ENCODE measurements at places on chromosomes 2 and 18. TPM values are rescaled to one million over a fixed set of nuclear protein-coding genes. Genes with fewer than 3 reads are reported as not detected.
A peak's percentile ranks its signal among the peaks of the same experiment; 100 is the strongest.

HOXD1 gene
- polyA plus RNA-seq, result not detected

BOLL gene
- polyA plus RNA-seq, result not detected

GKN2 gene
- not detected for polyA plus RNA-seq

CPS1 gene
- 13.5 TPM for polyA plus RNA-seq

CLEC4F gene
- 0.21 TPM for polyA plus RNA-seq

SPIRE1 gene
- 6.7 TPM for polyA plus RNA-seq

FHOD3 gene
- 10.9 TPM for polyA plus RNA-seq

PTGR3 gene
- 20.7 TPM for polyA plus RNA-seq

NCKAP5 gene
- polyA plus RNA-seq, result 0.02 TPM

CFAP65 gene
- 1.7 TPM for polyA plus RNA-seq

DSEL gene
- polyA plus RNA-seq, result 4.6 TPM

SERPINB2 gene
- polyA plus RNA-seq, result 9.8 TPM

- H3K4me1 ChIP-seq, result no peaks in the 10 kb centered on the region
- no peak overlapping the region for H3K4me3 ChIP-seq
- DNase-seq, result no peak
- no peaks in the 10 kb centered on the region for H3K36me3 ChIP-seq
Measured at GRCh38 chr2:190379249-190379964, 28.7 kb upstream of the MFSD6 start.

GRCh38 chr2:69165091-69165880, 152.3 kb downstream of the ANTXR1 start:
- peak overlapping the region; percentile 97 for H3K27ac ChIP-seq
- H3K4me3 ChIP-seq, result no peak overlapping the region
- H3K27me3 ChIP-seq, result no peaks in the 10 kb centered on the region
- DNase-seq, result no peak
- H3K4me1 ChIP-seq, result peaks cover 44% of the 10 kb centered on the region
- peaks cover 20% of the 10 kb centered on the region for H3K36me3 ChIP-seq

GRCh38 chr2:27280826-27281225, 1.4 kb upstream of the TRIM54 start:
- no peaks in the 10 kb centered on the region for H3K36me3 ChIP-seq
- peaks cover 23% of the 10 kb centered on the region for H3K4me1 ChIP-seq
- H3K27me3 ChIP-seq, result peaks cover 14% of the 10 kb centered on the region
- DNase-seq, result no peak
- H3K4me3 ChIP-seq, result no peak overlapping the region

DNA sequence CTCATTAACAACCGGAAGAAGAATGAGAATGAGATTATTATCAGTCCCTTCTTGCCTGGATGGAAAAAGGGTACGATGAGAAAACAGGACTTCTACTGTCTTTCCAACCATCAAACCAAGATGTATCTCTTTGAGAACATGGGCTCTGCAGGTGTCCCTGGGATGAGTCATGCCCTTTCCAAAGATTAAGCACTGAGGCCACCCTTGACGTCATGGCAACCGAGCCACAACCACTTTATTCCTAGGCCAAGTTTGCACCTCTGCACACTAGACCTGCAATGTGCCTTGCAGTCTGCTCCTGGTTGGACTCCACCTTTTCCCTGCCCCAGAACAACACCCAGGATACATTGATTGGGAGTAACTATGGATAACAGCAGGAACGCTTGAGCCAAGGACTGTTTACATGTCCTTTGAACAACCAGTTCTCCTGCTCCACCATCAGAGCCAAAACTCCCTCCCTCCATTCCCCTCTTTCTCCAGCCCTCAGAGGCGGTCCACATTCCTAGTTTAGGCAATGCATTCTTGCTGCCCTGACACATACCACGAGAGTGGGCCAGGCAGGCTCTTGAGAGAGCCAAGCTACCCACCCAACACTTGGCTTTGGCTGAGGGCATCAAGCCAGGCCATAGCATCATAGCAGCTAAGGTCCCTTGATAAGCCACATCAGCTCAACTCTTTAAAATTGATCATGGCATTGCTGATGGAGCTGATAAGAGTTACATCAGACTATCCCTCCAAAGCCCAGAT, 310.7 kb downstream of the TNS1 start:
- DNase-seq, result no peak
- no peak overlapping the region for H3K27ac ChIP-seq
- no peak overlapping the region for H3K4me3 ChIP-seq

DNA sequence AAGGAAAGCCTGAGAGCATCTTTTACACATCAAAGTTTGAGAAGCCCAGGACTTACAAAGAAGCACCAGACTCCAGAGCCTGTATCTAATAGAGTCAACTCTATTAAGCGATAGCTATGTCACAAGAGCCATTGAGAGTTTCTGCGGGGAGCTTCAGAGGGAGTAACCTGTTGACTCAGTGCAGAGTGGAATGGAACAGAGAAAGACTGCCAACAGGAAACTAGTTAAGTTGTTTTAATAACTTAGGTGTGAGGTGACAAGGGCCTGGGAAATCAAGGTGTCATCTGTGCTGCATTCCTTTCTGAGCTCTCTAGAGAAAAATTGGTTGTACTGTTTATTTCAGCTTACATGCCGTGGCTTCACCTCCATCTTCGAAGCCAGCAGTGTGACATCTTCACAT, 513.8 kb upstream of the POU3F3 start:
- no peaks in the 10 kb centered on the region for H3K27me3 ChIP-seq
- no peak overlapping the region for H3K27ac ChIP-seq
- H3K4me1 ChIP-seq, result no peaks in the 10 kb centered on the region

- H3K27ac ChIP-seq, result peak overlapping the region; percentile 71
- no peaks in the 10 kb centered on the region for H3K27me3 ChIP-seq
- H3K4me3 ChIP-seq, result peak overlapping the region; percentile 45
- H3K36me3 ChIP-seq, result no peaks in the 10 kb centered on the region
Measured at GRCh38 chr2:61670591-61671501, 132.7 kb upstream of the XPO1 start.

DNA sequence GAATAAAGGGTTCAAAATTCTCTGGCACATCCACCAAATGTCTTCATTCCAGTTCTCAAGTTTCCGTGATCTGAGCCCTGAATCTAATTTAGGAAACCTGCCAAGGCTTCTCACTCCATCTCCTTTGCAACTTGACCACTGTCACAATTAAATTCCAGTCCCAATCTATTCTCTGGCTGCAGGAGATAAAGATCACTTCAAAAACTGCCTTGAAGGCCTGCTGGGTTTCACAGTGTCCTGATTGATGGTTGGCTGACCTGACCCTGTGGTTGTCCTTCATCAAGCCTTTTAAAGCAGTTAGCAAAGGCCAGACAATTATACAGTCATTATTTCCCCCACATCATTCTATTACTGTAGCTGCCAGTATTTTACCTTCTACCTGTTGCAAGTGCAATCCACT, 60.3 kb upstream of the DNAJC10 start:
- no peak overlapping the region for H3K4me3 ChIP-seq
- H3K4me1 ChIP-seq, result peaks cover 6% of the 10 kb centered on the region
- H3K36me3 ChIP-seq, result no peaks in the 10 kb centered on the region
- DNase-seq, result peak; percentile 4
- no peak overlapping the region for H3K27ac ChIP-seq
- no peaks in the 10 kb centered on the region for H3K27me3 ChIP-seq

- DNase-seq, result no peak
- peaks cover 9% of the 10 kb centered on the region for H3K4me1 ChIP-seq
- H3K36me3 ChIP-seq, result no peaks in the 10 kb centered on the region
- H3K27me3 ChIP-seq, result no peaks in the 10 kb centered on the region
- H3K4me3 ChIP-seq, result no peak overlapping the region
Measured at GRCh38 chr18:62755946-62756345, 40.6 kb downstream of the PHLPP1 start.

- H3K27ac ChIP-seq, result no peak overlapping the region
- no peaks in the 10 kb centered on the region for H3K36me3 ChIP-seq
- DNase-seq, result no peak
- H3K4me3 ChIP-seq, result no peak overlapping the region
- H3K4me1 ChIP-seq, result no peaks in the 10 kb centered on the region
Measured at GRCh38 chr2:231527091-231527395, 3.2 kb downstream of the NMUR1 start.

DNA sequence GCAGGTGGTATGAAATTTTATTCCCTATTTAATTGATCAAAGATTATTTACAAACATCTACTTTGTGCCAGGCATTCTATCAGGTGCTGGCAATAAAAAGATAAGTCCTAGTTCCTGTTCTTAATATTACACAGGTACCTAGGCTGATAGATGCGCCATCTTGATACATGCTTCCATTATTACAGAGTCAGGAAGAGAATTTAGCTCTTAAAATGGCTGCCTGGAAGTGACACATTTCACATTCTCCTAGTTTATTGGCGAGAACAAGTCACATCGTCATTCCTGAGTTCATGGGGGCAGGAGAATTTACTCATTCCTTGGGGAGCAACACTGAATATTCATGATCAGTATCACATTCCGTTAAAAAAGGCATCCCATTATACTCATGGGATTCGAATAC, 1.1 kb upstream of the DARS1 start:
- H3K4me3 ChIP-seq, result no peak overlapping the region
- no peak overlapping the region for H3K27ac ChIP-seq
- H3K36me3 ChIP-seq, result peaks cover 12% of the 10 kb centered on the region
- DNase-seq, result no peak
- peaks cover 3% of the 10 kb centered on the region for H3K4me1 ChIP-seq

DNA sequence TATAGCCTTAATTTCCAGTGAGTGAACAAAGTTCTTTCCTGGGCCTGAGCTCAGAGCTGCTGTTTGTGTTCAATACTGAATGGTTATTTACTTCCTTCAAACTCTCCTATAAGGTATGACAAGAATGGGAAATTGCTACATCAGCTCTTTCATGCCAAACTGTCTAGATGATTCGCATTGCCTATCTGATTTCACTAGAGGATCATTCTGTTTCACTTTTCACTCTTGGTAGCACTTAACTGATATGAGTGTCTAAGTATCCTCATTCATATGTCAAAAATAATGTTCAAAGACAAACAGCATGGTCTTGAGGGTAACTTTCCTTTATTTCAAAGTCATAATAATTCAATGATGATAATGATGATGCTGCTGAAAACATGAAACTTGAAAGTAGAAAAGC, 32.9 kb upstream of the SCG2 start:
- no peak overlapping the region for H3K27ac ChIP-seq
- H3K4me1 ChIP-seq, result no peaks in the 10 kb centered on the region
- no peak overlapping the region for H3K4me3 ChIP-seq
- DNase-seq, result no peak

DNA sequence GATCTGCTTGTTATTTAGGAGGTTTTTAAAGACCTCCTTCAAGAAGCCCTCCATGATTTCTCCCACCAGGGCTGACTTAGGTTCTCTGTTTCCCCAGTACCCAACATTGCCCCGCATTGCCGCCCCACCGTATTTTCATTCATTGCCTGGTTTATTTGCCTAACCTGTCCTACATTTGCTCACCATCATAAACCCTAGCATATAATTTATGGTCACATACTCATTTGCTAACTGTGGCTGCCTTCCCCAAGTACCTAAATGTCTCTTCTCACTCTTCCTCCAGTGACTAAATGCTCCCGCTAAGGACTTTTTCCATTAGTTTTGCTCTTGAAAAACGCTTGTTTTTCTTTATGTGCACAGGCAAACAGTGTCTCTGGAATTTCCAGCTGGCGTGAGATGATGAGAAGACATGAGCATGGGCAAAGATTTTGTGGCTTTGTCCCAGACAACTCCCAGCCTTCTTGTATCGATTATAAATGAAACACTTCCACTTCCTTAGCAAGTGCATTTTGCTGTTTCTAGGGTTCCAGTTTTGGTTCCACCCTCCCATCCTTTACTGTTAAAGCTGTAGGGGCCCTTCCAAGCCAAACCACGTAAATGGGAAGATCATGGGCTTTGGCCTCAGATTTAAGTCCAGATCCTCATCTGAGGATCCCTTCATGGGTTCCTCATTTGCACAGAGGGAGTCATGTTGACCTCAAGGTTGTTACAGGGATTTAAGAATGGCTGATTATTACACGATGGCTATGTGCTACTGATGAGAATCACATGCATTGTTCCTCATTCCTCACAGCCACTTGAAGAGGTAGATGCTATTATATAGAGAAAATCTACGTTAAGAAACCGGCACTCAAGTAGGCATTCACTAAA, 21.0 kb upstream of the ARMC9 start:
- no peaks in the 10 kb centered on the region for H3K27me3 ChIP-seq
- no peak overlapping the region for H3K27ac ChIP-seq
- H3K4me3 ChIP-seq, result no peak overlapping the region
- no peak for DNase-seq

- no peak for DNase-seq
- no peak overlapping the region for H3K4me3 ChIP-seq
- no peak overlapping the region for H3K27ac ChIP-seq
Measured at GRCh38 chr2:41736586-41736985, 311.2 kb upstream of the PKDCC start.

DNA sequence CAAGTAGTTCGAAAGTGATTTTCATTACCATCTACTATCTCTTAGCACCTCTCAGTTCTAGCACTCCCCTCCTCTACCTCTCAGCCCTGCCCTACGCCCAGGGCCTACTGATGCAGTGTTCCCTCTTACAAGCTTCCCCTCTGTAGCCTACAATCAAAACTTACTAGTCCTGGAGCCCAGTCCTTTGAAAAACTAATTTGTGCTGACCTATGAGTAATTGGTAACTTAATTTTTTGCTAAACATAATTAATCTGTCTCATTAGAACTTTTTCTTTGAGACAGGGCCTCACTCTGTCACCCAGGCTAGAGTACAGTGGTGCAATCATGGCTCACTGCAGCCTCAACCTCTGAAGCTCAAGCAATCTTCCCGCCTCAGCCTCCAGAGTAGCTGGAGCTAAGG, 44.9 kb downstream of the MREG start:
- H3K4me1 ChIP-seq, result no peaks in the 10 kb centered on the region
- no peak overlapping the region for H3K4me3 ChIP-seq
- no peak for DNase-seq
- H3K27me3 ChIP-seq, result no peaks in the 10 kb centered on the region
- H3K27ac ChIP-seq, result no peak overlapping the region
- no peaks in the 10 kb centered on the region for H3K36me3 ChIP-seq

- H3K36me3 ChIP-seq, result no peaks in the 10 kb centered on the region
- no peak overlapping the region for H3K27ac ChIP-seq
- no peaks in the 10 kb centered on the region for H3K4me1 ChIP-seq
- no peaks in the 10 kb centered on the region for H3K27me3 ChIP-seq
Measured at GRCh38 chr2:85564144-85564563, 2.9 kb upstream of the GGCX start.

DNA sequence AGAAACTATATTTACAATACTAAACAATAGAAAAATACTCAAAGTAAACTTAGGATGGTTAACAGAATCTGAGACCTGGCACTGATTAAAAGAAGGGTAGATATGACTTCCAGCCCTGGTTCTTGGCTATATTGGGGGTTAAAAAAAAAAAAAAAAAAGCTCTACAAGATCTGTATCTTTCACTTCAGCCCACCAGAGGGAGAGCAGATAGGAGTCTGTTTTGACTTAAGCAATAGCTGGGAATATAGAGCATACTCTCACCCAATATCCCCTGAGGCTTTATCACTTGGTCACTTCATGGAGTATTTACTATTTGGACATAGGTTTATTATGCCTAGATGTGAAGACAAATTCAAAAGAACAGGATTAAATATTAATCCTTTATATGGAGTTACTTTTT, 598.9 kb upstream of the LINC00305 start:
- DNase-seq, result peak; percentile 36
- no peaks in the 10 kb centered on the region for H3K4me1 ChIP-seq
- H3K4me3 ChIP-seq, result no peak overlapping the region
- H3K36me3 ChIP-seq, result no peaks in the 10 kb centered on the region
- no peaks in the 10 kb centered on the region for H3K27me3 ChIP-seq

GRCh38 chr2:189574793-189575475, 5.7 kb downstream of the SLC40A1 start:
- H3K4me3 ChIP-seq, result no peak overlapping the region
- H3K27ac ChIP-seq, result no peak overlapping the region
- DNase-seq, result no peak

GRCh38 chr2:219455581-219455980, 20.9 kb downstream of the SPEG start:
- peaks cover 19% of the 10 kb centered on the region for H3K36me3 ChIP-seq
- no peak overlapping the region for H3K27ac ChIP-seq
- H3K4me1 ChIP-seq, result peaks cover 41% of the 10 kb centered on the region

GRCh38 chr2:237915576-237915975, 51.2 kb upstream of the UBE2F start:
- peaks cover 22% of the 10 kb centered on the region for H3K4me1 ChIP-seq
- no peak for DNase-seq
- no peak overlapping the region for H3K27ac ChIP-seq
- H3K36me3 ChIP-seq, result no peaks in the 10 kb centered on the region

Data from SK-N-SH (cell line).